ENCODE measurements at places on chromosomes 7 and 10. TPM values are rescaled to one million over a fixed set of nuclear protein-coding genes. Genes with fewer than 3 reads are reported as not detected.

AKR1C8 gene
- not detected for total RNA-seq

TAS2R4 gene
- total RNA-seq = 1.1 TPM

RADIL gene
- 0.22 TPM for total RNA-seq

SPDYE16 gene
- not detected for total RNA-seq

GPNMB gene
- 0.91 TPM for total RNA-seq

ARHGEF5 gene
- total RNA-seq = 9.3 TPM

AVPI1 gene
- total RNA-seq = 5.0 TPM
